ENCODE measurements at places on chromosomes 11 and 22.

DNA sequence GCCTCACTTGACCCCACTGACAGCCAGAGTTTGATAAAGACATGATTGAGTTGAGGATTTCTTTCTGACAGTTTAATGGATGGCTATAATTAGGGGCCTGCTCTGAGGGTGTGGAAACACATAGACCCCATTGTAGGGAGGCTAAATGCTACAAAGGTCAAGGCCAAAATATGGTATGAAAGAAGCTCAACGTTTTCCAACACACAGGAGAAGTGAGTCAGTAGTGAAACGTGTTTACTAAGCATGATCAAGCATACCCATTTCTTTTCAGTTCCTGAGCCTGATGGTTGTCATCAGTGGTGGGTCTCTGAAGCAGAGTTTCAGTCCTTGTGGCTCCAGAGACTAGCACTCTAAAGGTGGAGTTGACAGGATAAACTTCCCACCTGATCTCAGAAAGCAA is 69.7 kb downstream of the SNX19 start:
- no peak for DNase-seq

DNA sequence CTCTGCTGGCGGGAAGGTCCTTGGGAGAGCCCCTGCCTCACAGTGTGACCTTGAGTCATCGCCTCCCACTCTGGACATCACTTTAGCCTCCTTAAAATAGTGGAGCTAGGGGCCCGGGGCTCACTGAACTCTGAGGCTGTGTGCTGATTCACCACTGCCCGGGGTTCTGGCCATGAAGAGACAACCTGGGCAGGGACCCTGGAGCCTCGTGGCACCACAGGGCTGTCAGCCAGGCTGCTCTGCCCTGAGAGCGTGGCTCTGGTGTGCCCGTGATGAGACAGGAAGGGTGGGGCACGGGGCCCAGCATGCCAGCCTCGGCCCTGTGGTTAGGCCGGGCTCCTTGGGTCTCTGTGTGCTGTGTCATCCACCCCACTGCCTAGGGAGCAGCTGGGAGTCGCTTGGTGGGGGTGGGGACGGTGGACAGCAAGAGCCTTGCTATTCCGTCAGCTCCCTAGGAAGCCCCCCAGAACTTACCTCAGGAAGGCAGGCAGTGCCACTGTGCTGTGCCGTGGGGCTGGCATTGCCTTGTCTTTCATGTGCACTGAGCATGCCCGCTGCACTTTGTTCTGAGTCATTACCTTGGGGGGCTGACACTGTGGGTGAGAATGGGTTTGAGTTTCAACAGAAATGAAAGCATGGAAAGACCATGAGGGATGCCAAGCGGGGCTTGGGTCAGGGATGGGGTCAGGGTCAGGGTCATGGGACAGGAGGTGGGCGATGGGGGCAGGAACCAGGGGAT is 31.7 kb downstream of the TPCN2 start:
- DNase-seq = no peak

GRCh38 chr11:11374358-11375148 is 21.5 kb upstream of the CSNK2A3 start:
- DNase-seq = no peak

- peak; percentile 95 for DNase-seq
Observed at GRCh38 chr11:69444381-69445130, 36.9 kb upstream of the LINC01488 start.

GRCh38 chr11:66877588-66878385 is 20.9 kb downstream of the LRFN4 start:
- no peak for DNase-seq

DNA sequence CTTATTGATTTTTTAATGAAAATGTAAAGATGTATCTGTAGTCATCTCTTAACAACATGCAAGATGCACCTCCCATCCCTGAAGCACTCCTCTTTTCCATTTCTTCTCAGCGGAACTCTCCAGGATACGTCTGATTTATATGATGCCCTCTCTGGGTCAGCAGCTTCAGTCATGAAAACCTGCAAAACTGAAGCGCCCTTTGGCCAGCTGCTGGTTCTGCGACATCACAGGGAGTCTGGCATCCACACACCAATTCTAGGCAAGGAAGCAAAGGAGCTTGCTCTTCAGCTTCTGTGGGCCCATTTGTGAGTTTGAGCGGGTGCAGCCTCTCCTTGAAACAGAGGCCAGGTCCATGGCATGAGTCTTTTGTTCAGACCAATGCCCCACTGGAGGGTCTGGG is 1253.3 kb downstream of the TBC1D22A start:
- no peak for DNase-seq

DNA sequence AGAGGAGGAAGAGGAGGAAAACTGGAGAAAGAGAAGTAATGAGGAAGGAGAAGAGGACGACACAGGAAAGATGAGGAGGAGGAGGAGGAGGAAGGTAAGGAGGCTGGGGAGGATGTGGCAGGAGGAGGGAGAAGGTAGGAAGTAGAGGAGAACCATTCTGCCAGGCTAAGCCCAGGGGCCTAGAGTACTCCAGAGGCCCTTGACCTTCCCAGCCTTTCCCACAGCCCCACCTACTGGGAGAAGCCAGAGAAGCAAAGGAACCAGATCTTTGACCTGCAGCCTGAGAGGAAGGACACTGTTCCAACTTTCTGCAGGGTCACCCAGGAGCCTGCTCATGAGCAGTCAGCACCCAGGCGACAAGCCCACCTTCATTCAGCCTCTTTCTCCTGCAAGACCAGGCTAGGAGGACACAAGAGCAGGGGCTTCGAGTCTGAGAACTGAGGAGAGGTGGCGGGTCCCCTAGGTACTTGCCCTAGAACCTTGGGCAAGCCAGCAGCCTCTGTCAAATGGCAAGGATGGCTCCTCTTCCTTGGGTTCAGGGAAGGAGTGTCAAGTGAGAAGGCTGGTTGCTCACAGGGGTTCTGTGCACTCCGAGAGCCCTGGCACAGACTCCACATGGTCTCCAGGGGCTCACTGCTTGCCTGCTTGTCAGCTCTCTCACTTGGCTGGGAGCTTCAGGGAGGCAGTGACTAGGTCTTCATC is 27.9 kb upstream of the OAF start:
- DNase-seq = no peak

DNA sequence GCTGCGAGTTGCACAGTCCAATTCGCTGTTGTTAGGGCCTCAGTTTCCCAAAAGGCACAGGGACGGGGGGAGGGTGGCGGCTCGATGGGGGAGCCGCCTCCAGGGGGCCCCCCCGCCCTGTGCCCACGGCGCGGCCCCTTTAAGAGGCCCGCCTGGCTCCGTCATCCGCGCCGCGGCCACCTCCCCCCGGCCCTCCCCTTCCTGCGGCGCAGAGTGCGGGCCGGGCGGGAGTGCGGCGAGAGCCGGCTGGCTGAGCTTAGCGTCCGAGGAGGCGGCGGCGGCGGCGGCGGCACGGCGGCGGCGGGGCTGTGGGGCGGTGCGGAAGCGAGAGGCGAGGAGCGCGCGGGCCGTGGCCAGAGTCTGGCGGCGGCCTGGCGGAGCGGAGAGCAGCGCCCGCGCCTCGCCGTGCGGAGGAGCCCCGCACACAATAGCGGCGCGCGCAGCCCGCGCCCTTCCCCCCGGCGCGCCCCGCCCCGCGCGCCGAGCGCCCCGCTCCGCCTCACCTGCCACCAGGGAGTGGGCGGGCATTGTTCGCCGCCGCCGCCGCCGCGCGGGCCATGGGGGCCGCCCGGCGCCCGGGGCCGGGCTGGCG is at the start of gene BCR:
Gene BCR (plus strand): TSS at position 209 of the 592 bp plus-strand sequence. CDS start 452 bp downstream, outside the sequence.
- DNase-seq = peak; percentile 10

- DNase-seq = no peak
Observed at GRCh38 chr11:133104009-133104744, 428.1 kb downstream of the OPCML start.

- DNase-seq = no peak
Observed at GRCh38 chr11:76601272-76601671, 69.3 kb downstream of the LRRC32 start.

DNA sequence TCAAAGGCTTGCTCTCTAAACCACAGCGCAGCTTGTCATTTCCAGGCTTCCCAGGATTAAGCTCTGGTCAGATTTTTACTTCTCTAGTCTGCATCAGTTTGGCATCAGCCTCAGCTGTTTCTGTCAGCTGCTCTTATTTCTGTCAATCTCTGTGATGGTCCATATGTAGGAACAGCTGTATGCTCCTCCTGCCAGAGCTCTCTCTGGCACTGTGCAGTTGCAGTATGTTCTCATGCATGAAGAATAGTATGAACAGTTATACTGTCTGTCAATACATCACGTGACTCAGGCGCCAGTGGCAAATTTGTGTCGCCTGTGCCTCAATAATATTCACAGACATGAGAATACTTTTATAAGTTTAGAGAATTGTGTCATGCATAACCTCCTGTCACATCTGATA is 6.7 kb downstream of the OR6M1 start:
- DNase-seq = no peak

DNA sequence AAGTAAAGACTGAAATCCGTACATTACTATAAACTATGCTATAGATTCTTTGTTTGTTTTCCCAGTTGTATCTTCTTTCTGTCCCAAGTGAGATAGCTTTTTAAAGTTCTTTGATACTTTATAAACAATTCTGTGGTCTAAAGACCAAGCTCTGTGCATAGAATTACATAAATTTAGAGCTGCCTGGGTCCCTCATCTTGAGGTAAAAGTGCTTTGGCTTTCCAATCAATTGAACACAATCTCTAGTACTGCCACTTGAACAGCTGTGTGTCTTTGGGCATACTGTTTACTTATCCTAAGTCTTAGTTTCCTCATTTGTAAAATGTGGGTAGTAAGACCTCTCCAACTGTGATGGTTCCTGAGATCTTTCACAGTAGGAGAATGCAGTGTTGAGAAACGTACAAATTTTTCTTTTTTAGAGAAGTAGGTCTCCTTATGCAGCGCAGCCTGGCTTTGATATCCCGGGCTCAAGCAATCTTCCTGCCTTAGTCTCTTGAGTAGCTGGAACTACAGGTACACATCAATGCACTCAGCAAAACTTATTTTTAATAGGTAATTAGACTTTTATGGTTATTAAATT is 2.5 kb upstream of the EED start:
- no peak for DNase-seq

DNA sequence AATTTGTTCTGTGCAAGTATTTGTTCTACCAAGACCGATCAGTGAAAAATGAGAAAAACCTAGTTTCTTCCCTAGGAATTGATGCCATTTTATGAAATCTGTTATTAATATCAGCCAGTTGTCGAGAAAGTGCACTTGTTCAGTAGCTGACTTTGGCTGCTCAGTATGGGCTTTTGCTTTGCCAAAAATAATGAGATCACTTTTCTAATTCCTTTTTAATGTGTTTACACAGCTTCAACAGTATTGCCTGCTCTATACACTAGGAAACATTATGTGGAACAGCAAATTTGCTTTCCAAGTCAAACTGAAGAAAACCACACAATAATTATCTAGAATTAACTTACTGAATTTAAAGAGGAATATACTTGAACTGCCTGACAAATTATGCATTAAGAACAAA is 34.4 kb downstream of the SCUBE2 start:
- DNase-seq = no peak

- no peak for DNase-seq
Observed at GRCh38 chr11:28951191-28951590, 843.0 kb downstream of the METTL15 start.

DNA sequence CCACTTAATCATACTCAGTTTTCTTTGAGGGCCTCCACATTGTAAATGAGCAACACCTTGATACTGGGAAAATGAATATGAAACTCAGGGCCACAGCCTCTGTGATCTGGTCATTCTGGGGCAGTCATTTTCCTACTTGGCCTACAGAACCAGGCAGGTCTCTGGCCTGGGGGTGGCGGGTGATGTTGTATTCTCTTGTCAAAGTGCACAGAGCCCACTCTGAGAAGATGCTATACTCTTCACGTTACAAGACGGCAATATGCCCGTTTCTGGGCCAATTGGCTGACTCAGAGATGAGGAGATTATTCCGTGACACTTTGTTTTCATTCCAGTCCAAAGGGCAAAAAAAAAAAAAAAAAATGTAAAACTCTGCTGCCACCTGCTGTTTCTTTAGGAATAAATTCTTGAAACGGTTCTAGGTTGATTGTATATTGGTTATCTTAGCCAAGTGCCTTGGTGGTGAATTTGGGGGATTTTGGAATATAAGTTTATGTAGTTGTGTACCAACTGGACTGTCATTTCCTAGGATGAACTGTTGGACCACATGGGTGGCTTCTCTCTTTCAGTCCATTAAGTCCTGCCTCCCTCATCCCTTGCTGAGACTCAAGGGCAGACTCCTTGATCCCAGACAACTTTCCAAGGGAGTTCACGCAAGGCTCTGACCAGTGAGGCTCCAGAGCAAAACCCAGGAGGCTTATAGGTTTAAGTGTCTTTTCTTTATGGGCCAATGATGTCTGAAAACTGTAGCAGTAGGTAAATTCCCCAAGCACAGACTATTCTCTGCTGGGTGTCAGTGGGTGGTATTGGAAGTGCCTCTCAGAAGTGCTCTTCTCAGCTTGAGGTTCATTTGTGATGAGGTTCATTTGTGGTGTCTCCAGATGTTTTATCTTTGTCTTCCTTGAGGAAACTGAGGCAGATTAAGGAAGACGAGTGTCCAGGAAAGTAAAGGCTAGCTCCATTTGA is 18.2 kb downstream of the ADM start:
- no peak for DNase-seq

- DNase-seq = no peak
Observed at GRCh38 chr22:44650806-44651205, 51.2 kb upstream of the PRR5 start.

Measured in AG09309 (cell line).